PC-3 (cell line): ENCODE measurements at places on chromosomes 11 and 22. TPM values are rescaled to one million over a fixed set of nuclear protein-coding genes. Genes with fewer than 3 reads are reported as not detected.

DNA sequence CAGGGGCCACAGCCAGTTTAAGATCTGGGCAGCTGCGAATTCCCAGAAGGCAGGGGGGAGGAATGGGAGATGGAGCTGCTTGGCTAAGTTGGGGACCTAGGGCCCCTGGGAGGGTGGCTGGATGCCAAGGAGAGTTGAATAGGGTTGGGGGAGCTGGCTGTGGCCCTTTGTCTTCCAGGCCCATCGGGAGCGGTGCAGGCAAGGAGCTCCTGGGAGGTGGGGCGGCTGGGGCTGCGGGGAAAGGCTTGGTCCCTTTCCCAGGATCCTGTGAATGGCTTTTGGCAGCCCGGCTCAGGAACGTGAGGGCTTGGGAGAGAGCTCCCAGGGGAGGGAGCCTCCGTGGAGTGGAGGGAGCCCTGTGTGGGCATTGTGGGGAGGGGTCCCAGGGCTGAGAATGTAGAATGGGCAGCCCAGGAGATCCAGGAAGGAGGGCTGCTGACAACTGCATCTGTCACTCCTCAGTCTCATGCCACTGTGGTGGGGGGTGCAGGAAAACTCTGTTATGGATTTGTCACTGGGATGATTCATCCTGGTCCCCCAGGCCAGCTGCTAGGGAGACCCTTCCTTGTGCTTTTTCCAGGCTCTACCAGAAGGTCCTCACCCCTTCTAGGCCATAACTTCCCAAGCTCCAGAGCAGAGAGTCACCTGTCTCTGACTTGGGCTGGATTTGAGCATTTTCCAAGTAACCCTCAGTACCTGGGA is 6.0 kb downstream of the FREY1 start:
- DNase-seq = no peak

DNA sequence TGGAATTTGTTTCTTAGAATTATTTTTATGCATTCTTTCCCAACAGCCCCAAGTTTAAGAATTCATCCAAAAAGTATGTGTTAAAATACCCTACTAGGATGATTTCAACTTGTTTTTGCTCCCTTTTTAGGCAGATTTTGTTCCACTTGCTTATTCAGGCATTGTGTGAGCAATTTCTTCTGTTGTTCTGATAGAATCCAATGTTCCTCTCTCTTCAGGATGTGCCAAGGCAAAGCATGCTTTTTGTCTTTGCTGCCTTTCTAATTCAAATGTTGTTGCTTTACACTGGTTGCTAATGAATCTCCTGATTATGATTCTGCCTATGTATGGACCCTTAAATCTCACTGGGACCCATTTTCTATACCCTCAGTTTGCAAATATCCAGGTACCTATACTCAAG is 131.2 kb upstream of the ARHGAP42 start:
- DNase-seq = no peak

DNA sequence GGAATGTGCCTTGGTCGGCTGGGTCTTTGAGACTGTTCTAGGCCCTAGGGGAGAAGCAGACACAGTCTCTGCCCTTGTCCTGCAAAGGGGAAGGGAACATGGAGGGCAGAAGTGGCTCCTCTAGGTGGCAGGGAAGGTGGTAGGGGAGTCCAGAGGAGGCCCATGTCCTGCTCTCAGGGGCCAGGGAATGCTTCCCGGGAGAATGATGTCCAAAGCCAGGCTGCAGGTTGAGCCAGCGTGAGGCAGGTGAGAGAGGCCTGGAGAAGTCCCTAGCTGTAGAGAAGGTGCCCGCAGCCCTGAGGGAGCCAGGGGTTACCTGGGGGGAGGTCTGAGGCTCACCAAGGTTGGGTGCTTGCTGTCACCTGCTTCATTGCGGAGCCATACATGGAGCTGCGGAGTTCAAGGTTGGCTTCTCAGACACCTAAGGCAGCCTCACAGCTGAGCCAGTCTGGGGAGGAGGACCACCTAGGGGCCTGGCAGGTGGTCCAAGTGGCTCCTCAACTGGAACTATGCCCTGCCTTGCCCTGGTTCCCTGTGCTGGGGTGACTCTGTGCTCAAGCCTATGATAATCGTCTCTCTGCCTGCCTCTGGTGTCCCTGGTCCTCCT is 46.1 kb downstream of the SMIM38 start:
- no peak for DNase-seq

SLC37A4 gene
- 31.4 and 35.4 TPM in 2 replicates for total RNA-seq

C11orf97 gene
- total RNA-seq = not detected in 2 replicates
